ENCODE measurements at places on chromosomes 2 and 18. TPM values are rescaled to one million over a fixed set of nuclear protein-coding genes. Genes with fewer than 3 reads are reported as not detected.

GRCh38 chr2:33068261-33068660 lies 121.5 kb downstream of the LTBP1 start:
- no peak for DNase-seq

GRCh38 chr2:45285771-45286390 lies 276.6 kb upstream of the SIX2 start:
- DNase-seq, result no peak

Gene PROKR1
- not detected for total RNA-seq

DNA sequence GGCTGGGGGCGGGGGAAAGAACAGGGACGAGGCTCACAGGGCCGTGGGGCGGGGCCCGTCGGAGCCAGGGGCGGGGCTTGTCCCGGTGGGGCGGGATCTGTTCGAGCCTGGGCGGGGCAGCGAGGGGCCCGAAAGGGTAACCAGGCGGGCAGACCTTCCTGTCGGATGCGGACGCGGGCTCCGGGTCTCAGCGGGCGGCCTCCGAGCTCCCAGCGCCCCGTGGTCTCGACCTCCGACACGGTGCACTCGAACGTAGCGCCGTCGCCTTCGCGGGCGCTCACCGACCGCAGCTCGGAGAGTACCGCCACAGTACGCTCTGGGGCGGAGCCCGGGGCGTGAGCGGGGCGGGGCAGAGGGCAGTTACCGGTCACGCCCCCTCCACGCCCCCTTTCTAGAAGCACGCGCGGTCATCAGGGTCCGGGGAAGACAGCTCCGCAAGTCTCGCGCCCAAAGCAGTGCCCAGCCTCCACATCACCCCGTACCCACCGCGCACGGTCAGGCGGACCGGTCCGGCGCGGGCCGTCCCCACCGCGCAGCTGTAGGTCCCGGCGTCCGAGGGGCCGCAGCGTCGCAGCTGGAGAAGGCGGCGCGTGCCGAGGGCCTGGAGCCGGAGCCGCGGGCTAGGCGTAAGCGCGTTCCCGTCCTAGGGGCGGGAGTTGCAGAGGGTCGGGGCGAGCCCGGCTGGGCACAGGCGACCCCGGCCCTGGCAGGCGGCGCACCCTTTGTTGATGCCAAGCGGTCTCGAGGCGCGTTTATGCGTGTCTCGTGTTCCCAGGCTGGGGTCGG lies 8.7 kb downstream of the TMEM198 start:
- DNase-seq, result peak; percentile 87

DNA sequence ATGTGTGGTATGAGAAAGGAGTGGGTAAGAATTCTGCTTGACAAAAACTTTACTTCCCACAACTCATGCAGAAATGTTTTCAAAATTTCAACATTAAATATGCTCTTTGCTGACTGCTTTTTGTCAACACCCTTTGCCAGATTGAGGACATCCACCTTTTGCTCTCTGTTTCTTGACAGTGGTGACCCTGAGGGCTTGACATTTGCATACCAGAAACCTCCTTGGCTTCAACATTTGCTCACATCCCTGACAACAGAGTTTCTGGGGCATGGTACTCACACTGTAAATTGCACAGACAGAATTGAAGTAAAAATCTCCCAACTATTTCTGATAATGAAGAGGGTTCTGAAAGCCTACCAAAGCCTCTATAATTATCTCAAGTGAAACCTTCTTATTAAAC lies 95.7 kb downstream of the RND3 start:
- DNase-seq, result no peak

GRCh38 chr2:8677646-8678592 lies 3.9 kb upstream of the ID2 start:
- no peak for DNase-seq

- no peak for DNase-seq
These were observed 5.8 kb upstream of the MTA3 start for GRCh38 chr2:42562474-42563144.

GRCh38 chr2:29272311-29272710 lies 157.1 kb downstream of the CLIP4 start:
- no peak for DNase-seq

DNA sequence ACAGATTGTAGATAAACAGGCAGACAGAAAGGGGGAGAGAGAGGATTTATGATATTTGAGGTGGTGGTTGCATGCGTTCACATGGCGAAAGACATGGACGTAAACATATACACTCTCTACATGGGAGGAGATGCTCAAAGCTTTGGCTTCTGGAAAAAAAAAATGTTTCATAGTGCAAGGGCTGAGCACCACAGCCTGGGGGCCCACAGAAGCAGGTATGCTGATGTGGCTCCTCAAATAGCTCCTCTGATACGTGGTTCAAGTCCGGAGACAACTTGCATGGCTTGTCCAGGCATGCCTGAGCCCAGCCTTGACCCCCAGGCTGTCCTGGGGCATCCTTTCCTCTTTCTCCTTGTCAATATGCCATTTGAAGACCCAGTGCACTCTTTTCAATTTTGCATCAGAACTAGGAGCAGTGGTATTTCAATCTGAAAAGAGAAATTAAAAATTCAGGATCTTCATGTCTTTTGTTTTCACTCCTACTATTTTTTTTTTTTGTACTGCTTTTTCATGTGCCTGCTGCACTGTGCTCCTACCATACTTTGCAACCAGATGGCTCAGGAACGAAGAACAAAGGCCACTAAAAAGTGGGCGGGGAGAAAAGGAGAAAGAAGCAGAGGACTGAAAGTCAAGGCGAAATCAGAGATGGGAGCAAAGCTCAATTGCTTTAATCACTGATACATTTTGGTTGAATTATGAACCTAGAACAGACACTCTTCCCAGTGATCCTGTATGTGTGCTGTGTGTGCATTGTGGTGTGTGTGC lies 495.7 kb upstream of the TCF4 start:
- no peak for DNase-seq

Gene CNGA3
- 1.3 TPM for total RNA-seq

Gene SOWAHC
- total RNA-seq, result 26.9 TPM

DNA sequence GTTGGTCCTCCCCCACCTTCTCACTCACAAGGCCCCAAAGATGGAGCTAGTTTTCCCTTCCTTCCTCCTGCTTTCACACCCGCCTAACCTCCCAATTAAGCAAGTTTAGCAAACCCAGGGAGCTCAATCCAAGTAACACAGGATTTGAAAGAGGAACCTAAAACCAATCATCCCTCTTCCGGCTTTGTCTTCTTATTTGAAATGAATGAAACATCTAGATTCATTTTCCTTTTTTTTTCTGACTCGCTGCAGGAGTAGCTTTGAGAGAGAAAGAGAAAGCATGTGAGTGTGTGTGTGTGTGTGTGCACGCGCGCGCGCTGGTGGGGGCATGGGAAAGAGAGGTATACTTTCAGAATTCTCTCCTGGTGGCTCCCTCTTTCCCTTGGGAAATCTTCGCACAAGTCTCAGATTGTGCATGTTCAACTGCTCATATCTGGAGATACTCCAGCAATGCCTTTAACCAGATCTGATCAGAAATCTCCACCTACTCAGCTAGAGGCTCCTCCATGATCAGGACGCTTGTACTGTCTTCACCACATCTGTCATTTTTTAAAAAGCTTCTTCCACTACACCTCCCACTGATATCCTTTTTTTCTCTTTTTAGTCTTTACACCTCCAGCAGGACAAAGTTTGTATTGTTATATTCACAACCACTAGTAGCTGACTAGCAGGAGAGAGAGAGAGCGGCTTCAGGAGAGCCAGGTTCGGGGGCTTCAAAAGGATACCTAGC lies 1.7 kb downstream of the SLC8A1 start:
- no peak for DNase-seq

DNA sequence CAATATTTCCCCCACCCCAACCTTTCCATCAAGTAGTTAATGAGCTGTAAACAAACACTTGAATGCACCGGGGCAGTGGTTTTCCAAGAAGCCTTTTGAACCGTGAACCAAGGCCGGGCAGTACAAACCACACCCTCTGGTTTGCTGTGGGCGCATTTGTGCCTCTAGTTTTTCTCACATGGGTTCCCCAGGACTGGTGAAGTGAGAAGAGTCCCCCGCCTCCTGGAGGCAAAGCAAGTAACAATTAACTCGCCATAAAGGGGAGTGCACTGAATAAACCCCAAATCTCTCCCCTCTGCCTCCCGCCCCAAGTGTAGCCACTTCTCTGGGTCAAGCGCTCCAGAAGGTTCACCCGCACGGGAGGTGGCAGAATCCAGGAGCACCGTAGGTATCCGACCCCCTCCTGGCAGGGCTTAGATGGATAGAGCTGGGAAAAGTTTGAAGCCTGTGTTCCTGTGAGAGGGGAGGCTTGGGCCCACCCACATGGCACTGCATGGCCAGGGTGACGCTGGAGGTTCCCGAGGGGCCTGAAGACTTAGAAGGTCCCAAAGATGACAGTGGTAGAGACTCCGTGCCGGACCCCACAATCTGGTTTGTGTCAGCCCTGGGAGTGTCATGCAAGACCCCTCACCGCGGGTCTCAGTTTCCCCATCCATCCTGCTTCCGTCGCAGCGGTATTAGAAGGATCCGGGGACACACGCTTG lies 182.2 kb downstream of the SMAD2 start:
- no peak for DNase-seq

GRCh38 chr2:174664084-174664759 lies 66.6 kb upstream of the WIPF1 start:
- no peak for DNase-seq

- DNase-seq, result no peak
These were observed 7.4 kb downstream of the PLEKHB2 start for GRCh38 chr2:131112529-131112928.

DNA sequence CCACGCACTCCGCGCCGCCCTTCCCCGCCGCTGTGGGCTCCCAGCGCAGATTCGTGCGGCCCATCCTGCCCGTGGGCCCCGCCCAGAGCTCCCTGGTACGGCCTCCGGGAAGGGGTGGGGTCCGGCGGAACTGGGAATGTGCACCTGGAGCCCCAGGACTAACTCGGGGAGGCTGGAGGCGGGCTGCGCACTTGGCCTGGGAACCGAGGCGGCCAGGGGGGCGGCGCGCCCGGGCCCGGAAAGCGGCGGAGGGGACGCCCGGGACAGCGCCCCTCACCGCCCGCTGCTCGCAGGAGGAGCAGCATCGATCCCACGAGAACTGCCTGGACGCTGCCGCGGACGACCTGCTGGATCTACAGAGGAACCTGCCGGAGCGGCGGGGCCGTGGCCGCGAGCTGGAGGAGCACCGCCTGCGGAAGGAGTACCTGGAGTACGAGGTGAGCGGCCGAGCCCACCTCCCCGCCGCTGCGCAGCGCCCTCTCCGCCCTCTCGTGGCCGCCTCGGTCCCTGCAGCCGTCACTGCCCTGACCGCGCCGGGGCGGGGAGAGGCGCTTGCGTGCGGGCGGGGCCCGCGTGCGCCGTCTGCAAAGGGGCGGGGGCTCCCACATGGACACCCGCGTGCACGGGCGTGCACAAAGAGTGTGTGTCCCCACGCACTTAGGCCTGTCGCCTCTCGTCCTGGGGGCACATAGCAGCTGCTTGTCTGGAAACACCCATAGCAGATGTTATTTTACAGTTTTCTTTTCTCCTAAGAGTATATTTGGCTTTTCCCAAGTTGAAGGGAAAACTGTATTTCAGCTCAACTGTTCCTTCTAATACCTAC lies 25.2 kb downstream of the PSD4 start:
- DNase-seq, result peak; percentile 64

GRCh38 chr2:189221811-189222467 lies 42.4 kb upstream of the COL5A2 start:
- no peak for DNase-seq

Gene SPATA3
- not detected for total RNA-seq
